CD4-positive, alpha-beta memory T cell (primary cell): ENCODE measurements at places on chromosomes 16 and 17. TPM values are rescaled to one million over a fixed set of nuclear protein-coding genes. Genes with fewer than 3 reads are reported as not detected.

The ZNF207 gene
- total RNA-seq = 267 TPM

DNA sequence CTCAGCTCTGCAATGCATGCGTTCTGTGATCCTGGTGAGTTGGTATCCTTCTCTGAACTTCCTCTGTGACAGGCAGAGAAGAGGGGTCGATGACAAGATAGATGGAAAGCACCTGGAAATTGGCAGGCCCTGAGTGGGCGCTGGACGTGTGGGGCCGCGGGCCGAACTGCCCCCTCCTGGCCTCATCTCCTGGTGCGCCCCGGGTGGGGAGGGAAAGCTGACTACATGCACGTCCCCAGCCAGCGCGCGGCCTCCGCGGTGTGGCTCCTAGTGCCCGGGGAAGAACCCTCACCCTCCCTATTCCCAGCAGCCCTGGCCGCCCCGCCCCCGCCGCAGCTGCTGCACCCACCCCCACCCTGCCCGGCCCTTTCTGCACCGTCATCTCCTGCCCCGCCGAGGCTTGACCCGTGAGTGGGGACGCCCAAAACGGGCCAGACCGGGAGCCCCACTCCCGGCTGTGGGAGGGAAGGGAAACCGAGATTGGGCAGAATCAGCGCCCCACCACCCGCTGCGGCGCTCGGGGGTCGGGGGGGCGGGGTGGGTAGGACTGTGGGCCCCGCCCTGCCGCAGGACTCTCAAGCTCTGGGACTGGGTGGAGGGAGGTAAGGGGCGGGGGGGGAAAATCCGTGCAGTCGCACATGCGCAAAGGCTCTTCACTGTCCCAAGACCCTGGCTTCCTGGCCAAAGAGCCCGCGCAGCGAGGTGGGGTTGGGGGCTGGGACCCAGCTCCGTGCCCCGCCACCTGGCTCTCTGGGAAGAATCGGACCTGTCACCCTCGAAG lies at the start of gene NOL3:
Gene NOL3 (plus strand): TSS at position 371 of the 781 bp plus-strand sequence.
- H3K4me1 ChIP-seq = peaks cover 35% of the 10 kb centered on the region
- DNase-seq = no peak
- no peak within 1 kb of the TSS for H3K4me3 ChIP-seq
- no peak within 1 kb of the TSS for H3K27ac ChIP-seq
- H3K27me3 ChIP-seq = peaks cover 27% of the 10 kb centered on the region
- no peaks in the 10 kb centered on the region for H3K36me3 ChIP-seq

GRCh38 chr17:38485146-38485468 lies 56.8 kb downstream of the ARHGAP23 start:
- no peak overlapping the region for H3K4me3 ChIP-seq
- no peak for DNase-seq
- H3K27me3 ChIP-seq = no peaks in the 10 kb centered on the region

The PGP gene
- total RNA-seq = 26.5 TPM

The TNP2 gene
- total RNA-seq = not detected

The CA5A gene
- total RNA-seq = not detected

The PARD6A gene
- total RNA-seq = 8.8 TPM

DNA sequence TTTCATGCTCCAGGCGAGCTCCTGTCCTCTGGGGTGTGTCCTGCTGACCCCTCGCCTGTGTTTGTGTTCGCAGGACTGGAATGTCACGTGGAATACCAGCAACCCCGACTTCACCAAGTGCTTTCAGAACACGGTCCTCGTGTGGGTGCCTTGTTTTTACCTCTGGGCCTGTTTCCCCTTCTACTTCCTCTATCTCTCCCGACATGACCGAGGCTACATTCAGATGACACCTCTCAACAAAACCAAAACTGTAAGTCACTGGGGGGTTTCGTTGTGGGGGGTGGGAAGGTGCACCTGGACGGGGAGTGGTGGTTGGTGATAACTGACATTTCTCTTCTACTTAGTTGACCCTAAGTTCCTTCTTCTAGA lies 58.3 kb downstream of the ABCC1 start:
- H3K4me1 ChIP-seq = no peaks in the 10 kb centered on the region
- no peak for DNase-seq
- no peaks in the 10 kb centered on the region for H3K27me3 ChIP-seq
- no peak overlapping the region for H3K4me3 ChIP-seq

DNA sequence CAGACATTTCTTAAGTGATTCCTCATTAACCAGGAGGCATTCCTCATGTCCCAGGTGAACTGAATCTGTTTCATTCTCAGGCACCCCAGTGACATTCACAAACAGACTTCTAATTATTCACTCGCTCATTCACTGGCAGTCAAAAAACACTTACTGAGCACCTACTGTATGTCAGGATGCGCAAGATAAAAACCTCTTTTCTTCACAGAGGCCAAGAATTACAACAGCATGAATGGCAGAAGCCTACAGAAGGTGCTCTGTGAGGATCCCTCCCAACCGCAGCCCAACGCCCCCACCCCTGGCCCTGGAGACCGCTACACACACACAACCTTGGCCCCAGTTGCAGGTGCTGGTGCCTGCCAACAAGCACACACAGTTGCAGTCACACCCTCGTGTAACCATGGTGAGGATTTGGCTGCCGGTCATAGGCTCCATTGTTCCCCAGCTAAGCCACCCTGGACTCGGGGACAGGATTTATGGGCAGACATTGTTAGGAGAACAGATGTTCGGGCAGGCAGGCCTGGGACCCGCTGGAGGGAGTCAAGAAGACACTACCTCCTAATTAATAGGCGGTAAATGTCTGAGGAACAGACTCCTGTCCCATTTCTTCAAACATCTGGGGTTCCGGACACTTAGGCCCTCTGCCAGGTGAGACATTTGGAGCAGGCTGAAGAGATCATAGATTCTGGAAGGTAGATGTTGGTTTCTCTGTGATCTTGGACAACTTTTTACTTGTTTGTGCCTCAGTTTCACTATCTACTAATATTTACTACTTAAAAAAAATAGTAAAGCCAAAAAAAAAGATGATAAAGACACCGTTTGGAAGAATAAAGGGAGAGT lies 43.2 kb downstream of the CUEDC1 start:
- no peak for DNase-seq
- no peak overlapping the region for H3K4me3 ChIP-seq
- H3K36me3 ChIP-seq = no peaks in the 10 kb centered on the region
- no peaks in the 10 kb centered on the region for H3K4me1 ChIP-seq
- H3K27ac ChIP-seq = no peak overlapping the region

The AOC2 gene
- total RNA-seq = 2.7 TPM

DNA sequence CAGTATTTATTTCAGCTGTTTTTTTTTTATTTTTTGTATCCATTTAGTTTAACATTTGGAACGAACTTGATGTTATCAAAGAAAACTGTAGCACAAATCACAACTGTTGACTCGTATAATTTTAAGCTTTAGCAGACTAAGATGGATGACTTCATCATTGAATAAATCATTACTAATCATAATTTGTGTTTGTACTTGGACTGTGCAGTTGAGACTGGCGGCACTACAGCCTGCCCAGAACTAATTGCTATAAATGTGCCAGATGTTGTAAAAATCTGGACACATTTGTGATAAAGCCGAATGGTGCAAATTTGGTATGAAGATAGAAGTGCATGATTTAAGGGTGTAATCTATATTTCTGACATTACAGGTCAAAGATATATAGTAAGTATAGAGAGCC lies 897.7 kb upstream of the CDH8 start:
- no peak for DNase-seq
- H3K4me1 ChIP-seq = no peaks in the 10 kb centered on the region
- H3K36me3 ChIP-seq = no peaks in the 10 kb centered on the region
- H3K27me3 ChIP-seq = no peaks in the 10 kb centered on the region
- H3K27ac ChIP-seq = no peak overlapping the region
- no peak overlapping the region for H3K4me3 ChIP-seq

- H3K36me3 ChIP-seq = no peaks in the 10 kb centered on the region
- no peak for DNase-seq
- no peak overlapping the region for H3K27ac ChIP-seq
- H3K4me3 ChIP-seq = no peak overlapping the region
- H3K27me3 ChIP-seq = no peaks in the 10 kb centered on the region
Measured at GRCh38 chr16:78584213-78584860, 484.9 kb downstream of the WWOX start.

The SECTM1 gene
- total RNA-seq = 5.3 TPM

DNA sequence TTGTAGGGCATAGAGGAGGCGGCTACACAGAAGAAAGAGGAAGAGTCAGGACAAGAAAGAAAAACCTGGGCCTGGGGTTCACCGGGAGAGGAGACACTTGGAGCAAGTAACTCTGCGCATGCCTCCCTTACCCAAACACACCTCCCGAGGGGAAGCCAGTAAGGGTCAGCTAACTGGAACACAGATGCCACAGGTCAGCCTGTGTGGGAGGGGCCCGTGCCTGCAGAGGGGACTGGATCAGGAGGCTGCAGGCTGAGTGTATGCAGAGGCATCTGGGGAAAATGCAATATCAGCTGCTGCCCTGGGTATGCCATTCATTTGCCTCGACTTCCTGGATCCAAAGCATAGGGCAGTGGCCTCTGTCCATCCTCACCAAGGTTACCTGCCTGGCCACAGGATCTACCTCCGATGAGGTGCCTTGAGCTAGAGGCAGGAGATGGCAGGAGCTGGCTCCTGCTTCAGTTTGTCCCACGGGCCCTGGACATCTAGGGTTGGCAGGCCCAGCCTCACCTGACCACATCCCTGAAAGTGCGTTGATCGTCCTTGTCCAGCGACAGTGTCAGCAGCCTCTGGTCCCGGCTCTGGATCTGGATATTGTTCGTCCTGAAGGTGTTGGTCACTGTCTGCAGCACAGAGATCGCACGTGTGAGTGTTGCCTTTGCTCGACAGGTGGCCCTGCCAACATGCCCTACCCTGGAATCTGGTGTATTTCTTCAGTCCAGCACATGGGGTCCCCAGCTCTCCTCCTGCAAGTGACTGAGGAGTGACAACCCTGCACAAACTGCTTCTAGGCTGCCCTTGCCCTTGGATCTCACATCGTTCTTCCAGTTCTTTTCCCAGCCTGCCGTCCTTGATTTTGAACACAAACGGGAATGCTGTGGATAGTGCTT lies 4.6 kb upstream of the MFSD6L start:
- peaks cover 6% of the 10 kb centered on the region for H3K4me1 ChIP-seq
- H3K36me3 ChIP-seq = no peaks in the 10 kb centered on the region
- no peak overlapping the region for H3K27ac ChIP-seq
- no peak for DNase-seq

The RNU2-1 gene
- 2,221 TPM for total RNA-seq
